ENCODE measurements at places on chromosomes 4 and X. TPM values are rescaled to one million over a fixed set of nuclear protein-coding genes. Genes with fewer than 3 reads are reported as not detected.

The EDA gene
- 0.38 TPM for total RNA-seq

The GPC3 gene
- not detected for total RNA-seq

The CTAG2 gene
- total RNA-seq: not detected

The NXF2 gene
- not detected for total RNA-seq

The ZNF157 gene
- 0.19 TPM for total RNA-seq

The RTL3 gene
- total RNA-seq: not detected

The RADX gene
- 2.8 TPM for total RNA-seq

The ZMAT1 gene
- not detected for total RNA-seq

The ERAS gene
- not detected for total RNA-seq

The SERTM2 gene
- total RNA-seq: not detected

The ATP8A1 gene
- total RNA-seq: 0.16 TPM

The PALLD gene
- 113 TPM for total RNA-seq

The GPRIN3 gene
- total RNA-seq: not detected

Measured in hair follicular keratinocyte (primary cell).